SJSA1 (cell line): ENCODE measurements at places on chromosomes 2 and 18. TPM values are rescaled to one million over a fixed set of nuclear protein-coding genes. Genes with fewer than 3 reads are reported as not detected.

- no peak overlapping the region for H3K4me3 ChIP-seq
- no peak for DNase-seq
- no peaks in the 10 kb centered on the region for H3K36me3 ChIP-seq
- no peak overlapping the region for H3K27ac ChIP-seq
- no peaks in the 10 kb centered on the region for H3K4me1 ChIP-seq
- H3K27me3 ChIP-seq: peaks cover 7% of the 10 kb centered on the region
Observed at GRCh38 chr18:47427923-47428637, 176.6 kb upstream of the SKOR2 start.

- no peaks in the 10 kb centered on the region for H3K4me1 ChIP-seq
- H3K27me3 ChIP-seq: no peaks in the 10 kb centered on the region
- H3K27ac ChIP-seq: no peak overlapping the region
- DNase-seq: no peak
- H3K36me3 ChIP-seq: no peaks in the 10 kb centered on the region
Observed at GRCh38 chr2:165369131-165369897, 100.2 kb upstream of the CSRNP3 start.

DNA sequence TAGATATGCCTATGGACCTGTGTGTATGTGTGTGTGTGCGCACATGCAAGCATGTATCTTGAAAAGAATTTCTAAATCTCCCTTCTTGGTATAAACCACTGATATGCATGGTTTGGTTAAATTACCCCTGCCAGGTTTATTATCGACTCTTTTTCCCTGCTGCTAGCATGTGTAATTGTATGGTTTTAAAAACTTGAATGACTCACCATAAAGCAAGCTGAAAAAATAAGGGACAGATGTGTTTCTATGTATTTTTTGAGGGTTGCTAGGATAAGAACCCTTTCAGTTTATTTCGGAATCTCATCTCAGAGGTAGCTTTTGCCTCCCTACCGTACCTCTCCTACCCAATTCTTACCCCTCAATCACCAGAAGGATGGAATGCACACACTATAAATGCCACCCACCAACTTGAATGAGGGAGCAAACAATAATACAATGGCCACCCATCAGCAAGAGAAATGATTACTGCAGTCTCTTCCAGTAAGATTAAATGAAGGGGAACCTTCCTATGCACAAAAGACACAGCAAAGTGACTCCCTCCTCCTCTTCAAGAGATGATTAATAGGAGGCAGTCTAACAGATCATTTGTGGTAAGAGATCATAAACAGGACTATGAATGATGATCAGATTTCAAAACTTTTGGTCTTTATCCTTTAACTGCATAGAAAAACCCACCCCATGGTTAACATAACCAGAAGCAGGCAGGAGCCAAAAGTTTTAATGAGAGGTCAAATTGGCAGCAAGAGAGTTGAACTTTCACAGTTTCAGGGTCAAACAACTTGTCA lies 357.2 kb downstream of the SATB2 start:
- DNase-seq: peak; percentile 85
- no peaks in the 10 kb centered on the region for H3K27me3 ChIP-seq
- no peaks in the 10 kb centered on the region for H3K36me3 ChIP-seq
- peak overlapping the region; percentile 73 for H3K27ac ChIP-seq
- peaks cover 15% of the 10 kb centered on the region for H3K4me1 ChIP-seq

DNA sequence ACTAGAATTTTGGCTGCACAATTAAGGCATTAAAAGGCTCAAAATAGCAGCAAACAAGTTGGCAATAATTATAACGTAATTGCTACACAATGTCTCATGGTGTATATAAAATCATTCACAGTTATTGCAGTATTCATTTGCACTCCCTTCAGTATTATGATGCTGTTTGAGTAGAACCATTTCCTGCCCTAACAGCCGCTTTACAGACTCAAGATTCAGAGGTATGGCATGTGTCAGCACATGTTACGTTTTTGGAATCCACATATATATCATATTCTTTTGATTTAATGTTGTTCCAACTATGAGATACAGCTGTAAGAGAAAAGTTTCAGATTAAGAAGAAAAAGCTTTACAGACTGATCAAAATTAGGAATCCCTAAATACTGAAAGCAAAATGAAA lies 56.3 kb upstream of the NCKAP5 start:
- no peaks in the 10 kb centered on the region for H3K4me1 ChIP-seq
- DNase-seq: no peak
- no peak overlapping the region for H3K27ac ChIP-seq
- no peaks in the 10 kb centered on the region for H3K27me3 ChIP-seq
- H3K4me3 ChIP-seq: no peak overlapping the region

- H3K4me3 ChIP-seq: no peak overlapping the region
- no peaks in the 10 kb centered on the region for H3K36me3 ChIP-seq
- H3K27ac ChIP-seq: no peak overlapping the region
Observed at GRCh38 chr2:157447741-157448140, 3.9 kb upstream of the CYTIP start.

DNA sequence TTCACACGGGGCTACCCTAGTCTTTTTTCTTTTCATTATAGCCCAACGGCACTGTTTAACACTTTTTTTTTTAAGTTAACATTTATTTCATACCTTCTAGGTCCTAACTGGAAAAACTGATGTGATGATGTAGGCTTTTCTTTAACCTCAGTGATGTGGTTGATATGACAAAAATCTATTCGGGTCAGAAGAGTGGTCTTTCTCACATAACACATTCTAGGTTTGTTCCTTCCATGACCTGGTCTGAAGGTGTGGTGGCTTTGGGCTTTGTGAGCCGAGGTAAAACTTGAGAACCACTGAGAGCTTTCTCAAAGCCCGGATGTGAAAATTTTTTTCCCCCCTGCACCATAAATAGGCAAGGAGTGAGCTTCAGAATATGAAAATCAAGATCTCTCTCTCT lies 44.2 kb downstream of the GPD2 start:
- peaks cover 53% of the 10 kb centered on the region for H3K4me1 ChIP-seq
- H3K36me3 ChIP-seq: peaks cover 17% of the 10 kb centered on the region
- DNase-seq: no peak
- no peaks in the 10 kb centered on the region for H3K27me3 ChIP-seq

DNA sequence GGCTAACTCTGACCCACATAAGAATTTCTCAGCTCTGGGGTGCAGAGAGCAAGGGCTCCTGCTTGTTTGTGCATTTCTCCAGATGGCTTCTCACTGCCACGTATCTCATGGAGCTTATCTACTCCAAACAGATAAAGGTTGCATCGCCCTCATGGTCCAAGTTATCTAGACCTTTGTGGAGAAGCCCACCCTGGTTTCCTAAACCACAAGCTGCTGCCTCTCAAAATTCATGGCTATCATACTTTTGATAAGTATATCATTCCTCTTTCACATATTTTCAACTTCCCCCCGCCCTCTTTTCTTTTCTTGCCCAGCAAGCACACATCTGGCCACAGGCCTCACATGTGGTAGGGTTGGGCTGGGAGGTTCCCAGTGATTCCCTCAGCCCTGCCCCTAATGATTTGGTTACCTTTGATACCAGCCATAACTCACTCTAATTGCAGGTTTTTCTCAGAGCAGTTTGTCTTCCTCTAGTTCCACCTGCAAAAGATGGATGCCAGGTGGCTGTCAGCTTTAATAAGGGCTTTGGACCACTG lies 146.0 kb downstream of the RHBDD1 start:
- no peak overlapping the region for H3K4me3 ChIP-seq
- H3K36me3 ChIP-seq: no peaks in the 10 kb centered on the region
- DNase-seq: no peak

DNA sequence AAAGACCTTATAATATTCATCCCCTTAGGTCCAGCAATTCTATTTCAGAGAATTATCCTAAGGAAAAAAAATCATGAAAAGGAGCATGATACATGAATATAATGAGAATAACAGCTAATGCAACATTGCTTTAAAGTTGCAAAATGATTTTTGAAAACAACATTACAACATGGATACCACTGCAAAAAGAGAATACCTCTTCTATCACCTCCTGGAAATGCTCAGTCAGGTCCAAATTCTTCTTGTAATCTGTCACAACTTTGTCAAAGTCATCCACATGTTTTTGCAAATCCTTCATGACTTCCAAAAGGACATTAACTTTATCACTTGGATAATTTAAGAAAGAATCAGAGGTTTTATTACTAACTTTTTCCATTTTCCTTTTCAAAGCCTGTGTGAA lies 47.9 kb upstream of the TTN start:
- H3K4me1 ChIP-seq: peaks cover 8% of the 10 kb centered on the region
- no peak overlapping the region for H3K4me3 ChIP-seq
- no peaks in the 10 kb centered on the region for H3K36me3 ChIP-seq
- no peaks in the 10 kb centered on the region for H3K27me3 ChIP-seq

DNA sequence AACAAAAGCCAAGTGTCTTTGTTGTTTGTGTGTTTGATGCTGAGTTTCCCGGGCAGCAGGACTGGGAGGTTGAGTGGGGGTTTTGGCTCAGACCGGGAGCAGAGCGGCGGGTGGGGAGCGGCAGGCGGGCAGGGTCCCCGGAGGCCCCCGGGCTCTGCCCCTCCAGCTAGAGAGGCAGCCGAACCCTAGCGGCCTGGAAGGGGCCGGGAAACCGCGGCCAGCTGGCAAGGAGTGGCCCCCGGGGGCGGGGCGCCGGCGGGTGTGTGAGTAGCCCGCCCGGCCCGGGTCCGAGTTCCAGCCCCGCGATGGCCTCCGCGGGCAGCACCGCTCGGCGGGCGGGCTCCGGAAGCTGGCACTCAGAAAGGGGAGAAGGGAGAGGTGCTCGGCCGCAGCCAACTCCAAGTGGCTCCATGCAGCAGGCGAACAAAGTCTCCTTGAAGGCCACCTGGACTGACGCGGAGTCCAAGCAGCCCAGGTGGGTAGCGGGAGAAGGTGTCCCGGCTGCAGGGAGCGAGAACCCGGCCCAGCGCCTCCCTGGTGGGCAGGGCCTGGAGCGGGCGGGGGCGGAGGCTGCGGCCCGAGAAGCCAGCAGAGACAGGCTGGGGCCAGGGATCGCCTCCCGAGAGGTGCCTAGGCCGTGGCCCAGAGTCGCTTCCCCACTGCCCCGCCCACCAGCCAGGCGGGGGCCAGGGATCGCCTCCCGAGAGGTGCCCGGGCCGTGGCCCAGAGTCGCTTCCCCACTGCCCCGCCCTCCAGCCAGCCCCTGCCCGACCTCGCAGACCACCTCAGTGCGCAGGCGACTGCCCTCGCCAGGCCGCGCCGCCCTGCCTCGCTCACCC lies at the start of gene ANKRD53:
Gene ANKRD53, plus strand, starts transcription at position 290 of the 839 bp plus-strand sequence. Its CDS starts 16 bp downstream, at position 306.
- no peaks in the 10 kb centered on the region; the same call in 1 of the 2 replicates for H3K4me1 ChIP-seq
- H3K27me3 ChIP-seq: no peaks in the 10 kb centered on the region
- H3K4me3 ChIP-seq: peak within 1 kb of the TSS; percentile 47
- H3K27ac ChIP-seq: no peak within 1 kb of the TSS
- DNase-seq: no peak

Gene ARHGEF4
- total RNA-seq: 3.9 and 6.9 TPM in 2 replicates

Gene REG3G
- total RNA-seq: not detected in 2 replicates

Gene ANKRD62
- total RNA-seq: not detected in 2 replicates
